Activated T-cell treated with anti-CD3 and anti-CD28 coated beads for 48 hours (primary cell): ENCODE measurements at places on chromosomes 4 and X.

GRCh38 chr4:6162885-6163284, 37.5 kb downstream of the JAKMIP1 start:
- no peak for DNase-seq

- no peak for DNase-seq
Measured at GRCh38 chrX:13816176-13816575, 717 bp downstream of the GPM6B start.

DNA sequence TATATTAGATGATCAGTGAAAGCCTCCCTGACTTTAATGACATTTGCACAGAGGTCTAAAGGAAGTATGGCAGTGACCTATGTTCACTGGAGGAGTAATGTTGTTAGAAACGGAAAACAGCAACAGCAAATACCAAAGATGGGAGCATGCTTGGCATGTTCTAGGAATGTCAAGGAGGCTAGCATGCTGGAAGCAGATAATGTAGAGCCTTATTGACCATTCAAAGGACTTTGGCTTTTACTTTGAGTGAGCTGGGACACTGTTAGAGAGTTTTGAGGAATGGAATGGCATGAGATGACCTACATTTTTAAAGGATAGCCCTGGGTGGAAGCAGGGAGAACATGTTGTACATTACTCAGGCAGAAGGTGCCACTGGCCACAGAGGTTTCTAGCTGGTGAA, 6.0 kb downstream of the RPA4 start:
- no peak for DNase-seq

DNA sequence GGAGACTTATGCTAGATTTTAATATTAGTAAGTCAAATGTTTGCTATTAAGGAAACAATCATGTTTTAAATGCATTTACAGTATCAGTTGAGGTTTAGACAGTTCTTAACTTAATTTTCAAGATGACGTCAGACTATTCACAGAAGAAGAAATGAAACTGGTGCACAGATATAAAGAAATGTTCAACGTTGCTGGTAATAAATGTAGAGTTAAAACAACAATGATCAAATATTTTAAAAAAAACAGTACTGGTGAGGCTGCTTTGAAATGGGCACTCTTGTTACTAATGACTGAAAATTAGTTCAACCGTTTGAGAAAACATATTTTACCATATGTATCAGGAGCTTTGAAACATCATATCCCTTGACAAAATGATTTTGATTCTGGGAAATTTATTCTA, 44.2 kb downstream of the ABHD18 start:
- no peak for DNase-seq

GRCh38 chr4:7970361-7970946, 30.8 kb upstream of the AFAP1 start:
- no peak for DNase-seq

DNA sequence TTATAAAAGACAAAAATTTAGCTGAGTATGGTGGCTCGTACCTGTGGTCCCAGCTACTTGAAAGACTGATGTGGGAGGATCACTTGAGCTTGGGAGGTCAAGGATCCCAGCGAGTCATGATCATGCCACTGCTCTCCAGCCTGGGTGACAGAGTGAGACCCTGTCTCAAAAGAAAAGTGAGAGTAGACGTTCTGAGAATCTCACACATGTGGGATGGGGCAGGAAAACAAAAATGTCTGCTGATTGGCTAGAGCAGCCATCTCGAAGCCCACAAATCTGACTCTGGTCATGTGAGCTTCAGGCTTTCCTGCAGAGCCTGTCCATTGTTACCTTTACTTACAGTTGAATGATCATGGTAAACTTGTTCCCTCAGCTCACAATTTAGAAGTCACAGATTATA, 23.1 kb upstream of the SLC9A7 start:
- no peak for DNase-seq

GRCh38 chr4:176988226-176988625, 195.5 kb upstream of the VEGFC start:
- DNase-seq, result no peak

GRCh38 chrX:148867596-148867995, 367.2 kb downstream of the AFF2 start:
- no peak for DNase-seq

DNA sequence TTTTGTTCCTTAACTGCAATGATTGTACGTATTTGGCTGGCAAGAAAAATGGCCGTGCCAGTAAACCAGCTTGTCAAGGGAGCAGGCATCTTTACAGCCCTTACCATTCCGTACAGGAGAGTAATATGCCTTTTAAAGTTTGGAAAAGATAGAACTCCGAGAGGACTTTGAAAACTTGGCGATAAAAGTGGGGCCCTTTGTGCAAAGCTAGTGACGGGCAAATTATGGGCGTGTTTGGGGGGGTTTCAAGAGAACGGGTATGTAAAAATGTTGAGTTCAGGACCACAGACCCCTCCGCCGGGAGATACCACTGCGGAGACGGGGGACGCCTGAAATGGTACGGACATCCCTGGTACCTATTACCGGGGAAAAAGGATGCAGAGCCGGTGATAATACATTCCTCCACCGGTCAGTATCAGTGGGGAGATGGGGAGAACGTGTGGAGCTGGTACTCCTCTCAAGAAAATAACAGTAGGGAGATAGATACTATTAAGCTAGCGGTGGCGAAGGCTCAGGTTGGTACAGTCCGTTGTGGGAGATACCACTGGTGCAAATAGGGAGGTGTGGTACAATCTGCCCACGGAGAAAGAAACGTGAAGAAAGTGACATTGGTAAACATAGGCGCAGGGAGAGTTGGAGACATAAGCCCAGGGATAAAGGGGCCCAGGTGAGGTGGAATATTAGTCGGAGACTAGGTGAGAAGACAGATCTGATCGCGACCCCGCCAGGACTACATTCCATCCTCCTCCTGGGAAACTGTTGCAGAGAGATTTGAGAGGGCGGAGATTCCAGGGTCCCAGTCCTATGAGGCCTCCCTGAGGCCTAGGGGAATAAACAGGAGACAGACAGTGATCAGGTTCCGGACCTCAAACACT, 14.5 kb downstream of the SPACA5 start:
- peak; percentile 56 for DNase-seq

DNA sequence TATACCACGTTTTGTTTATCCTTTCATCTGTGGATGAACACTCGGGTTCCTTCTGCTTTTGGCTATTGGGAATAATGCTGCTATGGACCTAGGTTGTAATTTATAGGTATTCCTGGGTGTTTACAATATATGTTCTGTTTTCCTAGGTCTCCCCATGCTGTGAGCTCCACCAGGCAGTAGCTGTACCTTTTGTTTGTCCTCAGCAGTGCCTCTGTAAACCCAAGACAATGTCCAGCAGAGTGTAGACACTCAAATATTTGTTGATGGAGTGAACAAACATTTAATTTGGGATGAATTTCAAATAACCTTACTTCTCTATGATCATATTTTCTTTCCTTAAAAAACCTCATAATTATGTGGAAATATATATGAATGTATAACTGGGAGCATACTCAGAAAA, 259.5 kb upstream of the BOD1L1 start:
- DNase-seq, result no peak

- DNase-seq, result no peak
Measured at GRCh38 chr4:68271851-68272357, 26.4 kb upstream of the TMPRSS11B start.

- no peak for DNase-seq
Measured at GRCh38 chr4:102632241-102633065, 128.3 kb downstream of the MANBA start.

- no peak for DNase-seq
Measured at GRCh38 chr4:2697995-2698414, 58.1 kb downstream of the TNIP2 start.

DNA sequence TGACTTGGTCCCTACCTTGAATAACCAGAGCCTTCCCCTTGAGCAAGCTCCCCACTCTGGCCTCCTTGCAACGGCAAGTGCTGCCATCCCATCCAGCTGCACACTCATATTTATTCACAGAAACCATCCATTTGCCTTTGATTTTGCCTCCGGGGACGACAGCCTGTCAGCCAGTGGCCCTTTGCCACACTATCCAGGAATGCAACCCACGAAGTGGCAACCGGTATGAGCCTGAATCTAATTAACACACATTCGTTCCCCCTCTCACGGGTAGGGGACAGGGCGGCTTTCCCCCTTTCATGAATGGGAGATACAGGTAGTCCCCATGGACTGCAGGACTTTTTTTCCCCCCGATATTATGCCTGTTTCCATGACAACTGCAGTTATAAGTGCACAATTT, 15.5 kb downstream of the CRMP1 start:
- DNase-seq, result no peak

GRCh38 chr4:102157984-102158383, 187.3 kb downstream of the SLC39A8 start:
- DNase-seq, result no peak

DNA sequence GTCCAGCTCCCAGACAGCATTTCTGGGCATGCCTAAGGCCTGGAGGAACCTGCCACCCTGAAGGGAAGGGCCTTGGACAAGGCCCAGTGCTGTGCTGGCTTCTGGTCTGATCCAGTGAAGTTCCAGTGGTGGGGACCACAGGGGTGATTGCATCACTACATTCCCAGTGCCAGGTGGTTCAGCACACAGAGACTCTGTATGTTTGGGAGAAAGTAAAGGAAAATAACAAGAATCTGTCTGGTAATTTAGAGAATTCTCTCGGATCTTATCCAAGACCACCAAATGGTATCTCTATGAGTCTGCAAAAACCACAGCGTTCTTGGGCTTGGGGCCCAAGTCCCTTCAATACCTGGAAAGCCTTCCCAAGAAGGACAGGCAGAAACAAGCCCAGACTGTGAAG, 131.8 kb upstream of the MAD2L1 start:
- no peak for DNase-seq

DNA sequence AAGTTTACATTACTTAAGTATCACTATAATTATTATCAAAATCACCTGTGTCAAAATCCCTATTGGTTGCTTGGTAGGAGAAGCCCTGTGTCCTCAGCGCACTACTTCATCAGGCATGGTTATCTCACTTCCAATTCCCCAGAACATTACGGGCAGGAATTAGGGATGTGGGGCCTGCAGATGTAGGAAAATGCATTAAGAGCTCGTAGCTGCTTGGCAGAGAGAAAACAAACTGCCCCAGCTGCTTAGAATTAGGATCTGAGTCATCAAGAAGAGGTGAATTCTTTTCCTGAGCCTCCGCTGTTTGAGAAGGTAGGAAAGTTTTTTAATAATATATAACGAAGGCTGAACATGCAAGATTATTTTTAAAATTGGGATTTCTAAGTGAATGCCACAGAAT, 31.1 kb upstream of the CLNK start:
- DNase-seq, result no peak

GRCh38 chr4:153616006-153616555, 68.0 kb upstream of the TLR2 start:
- DNase-seq, result peak; percentile 45

DNA sequence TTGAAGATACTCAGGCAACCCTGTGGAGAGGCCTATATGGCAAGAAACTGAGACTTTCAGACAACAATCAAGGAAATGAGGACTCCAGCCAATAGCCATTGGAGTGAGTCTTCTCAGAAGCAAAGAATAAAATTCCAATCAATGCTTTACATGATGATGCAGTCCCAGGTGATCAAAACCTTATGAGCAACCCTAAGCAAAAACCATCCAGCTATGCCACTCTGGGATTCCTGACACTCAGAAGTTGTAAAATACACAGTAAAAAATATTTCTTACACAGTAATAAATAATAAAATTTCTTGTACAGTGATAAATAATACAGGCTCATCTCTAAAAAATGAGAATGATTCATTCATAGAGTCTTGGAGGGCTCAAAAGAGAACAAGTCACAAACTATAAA, 150.6 kb downstream of the IL15 start:
- DNase-seq, result no peak
